Activated CD4-positive, alpha-beta T cell treated with anti-CD3 and anti-CD28 coated beads for 24 hours (primary cell): ENCODE measurements at places on chromosomes 5 and 9.

- DNase-seq = no peak
These were observed 51.8 kb upstream of the FOXE1 start for GRCh38 chr9:97801180-97801579.

DNA sequence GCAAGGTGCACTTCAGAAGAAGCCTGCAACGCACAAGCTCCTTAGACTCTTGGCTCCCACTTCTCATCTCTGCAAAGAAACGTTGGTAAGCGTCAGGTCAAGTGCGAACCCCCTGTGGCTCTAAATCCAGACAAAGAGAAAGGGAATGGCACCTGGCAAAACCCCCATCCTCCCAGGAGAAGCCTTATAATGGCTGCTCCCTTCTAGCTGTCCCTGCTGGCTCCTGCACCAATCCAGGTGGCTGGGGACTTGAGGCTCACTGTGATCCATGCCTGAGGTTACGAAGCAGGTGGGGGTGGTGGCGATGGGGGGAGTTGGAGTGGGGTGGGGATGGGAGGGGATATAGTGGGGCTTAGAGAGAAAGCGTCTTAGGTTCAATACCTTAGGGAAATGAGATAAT, 272.8 kb downstream of the DENND1A start:
- DNase-seq = no peak

DNA sequence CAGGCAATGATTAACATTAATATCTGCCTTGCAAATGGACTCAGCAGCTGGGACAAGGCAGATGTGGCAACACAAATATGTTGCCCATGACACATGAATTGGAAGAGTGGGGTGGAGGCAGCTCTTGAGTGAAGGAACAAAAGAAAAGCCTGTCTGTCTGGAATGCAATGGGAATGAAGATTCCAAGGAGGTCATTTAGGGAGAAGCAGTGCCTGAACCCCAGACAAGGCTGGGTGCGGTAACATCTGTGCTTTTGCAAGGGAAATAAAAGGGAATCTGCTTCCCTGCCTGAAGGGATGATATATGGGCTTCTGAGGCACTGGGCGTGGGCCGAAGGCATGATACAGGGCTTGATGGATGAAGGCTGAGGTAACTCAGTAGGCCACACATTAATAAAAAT, 94.1 kb upstream of the TRIM32 start:
- DNase-seq = no peak

- DNase-seq = no peak
These were observed 3.8 kb downstream of the PCDH1 start for GRCh38 chr5:141874262-141874964.
